ENCODE measurements at places on chromosomes 2 and 18. TPM values are rescaled to one million over a fixed set of nuclear protein-coding genes. Genes with fewer than 3 reads are reported as not detected.

Gene UGT1A10
- 0.13 TPM for total RNA-seq

Gene SLC11A1
- total RNA-seq: 1.6 TPM

Gene MBD2
- 34.7 TPM for total RNA-seq

Gene PLCD4
- total RNA-seq: 0.46 TPM

- no peak for ATAC-seq
Measured at GRCh38 chr2:200453853-200454534, 55.9 kb downstream of the KCTD18 start.

DNA sequence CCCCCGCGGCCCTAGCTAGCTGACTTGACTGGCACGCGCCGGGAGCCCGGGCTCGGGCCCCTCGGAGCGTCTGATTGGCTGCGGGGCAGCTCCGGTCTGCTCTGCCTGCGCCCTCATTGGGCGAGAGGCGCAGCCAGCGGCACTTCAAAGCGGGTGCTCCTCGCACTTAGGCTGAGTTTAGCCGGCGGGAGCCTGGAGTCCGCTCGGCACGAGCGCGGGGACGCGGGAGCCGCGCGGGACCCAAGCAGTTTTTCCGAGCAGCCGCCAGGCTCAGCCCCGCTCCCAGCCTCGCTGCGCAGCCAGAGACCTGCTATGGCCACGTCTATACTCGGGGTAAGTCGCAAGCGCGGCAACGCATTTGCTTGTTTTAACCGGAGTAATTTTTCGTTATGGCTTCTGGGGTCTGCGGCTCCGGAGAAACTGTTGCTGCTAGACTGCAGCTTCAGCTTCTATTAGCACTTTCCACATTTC, at the start of gene SP9:
TSS of gene SP9 (plus strand) at position 174 of the 471 bp plus-strand sequence. CDS start at position 313, 139 bp downstream.
- peak; percentile 59 for ATAC-seq

DNA sequence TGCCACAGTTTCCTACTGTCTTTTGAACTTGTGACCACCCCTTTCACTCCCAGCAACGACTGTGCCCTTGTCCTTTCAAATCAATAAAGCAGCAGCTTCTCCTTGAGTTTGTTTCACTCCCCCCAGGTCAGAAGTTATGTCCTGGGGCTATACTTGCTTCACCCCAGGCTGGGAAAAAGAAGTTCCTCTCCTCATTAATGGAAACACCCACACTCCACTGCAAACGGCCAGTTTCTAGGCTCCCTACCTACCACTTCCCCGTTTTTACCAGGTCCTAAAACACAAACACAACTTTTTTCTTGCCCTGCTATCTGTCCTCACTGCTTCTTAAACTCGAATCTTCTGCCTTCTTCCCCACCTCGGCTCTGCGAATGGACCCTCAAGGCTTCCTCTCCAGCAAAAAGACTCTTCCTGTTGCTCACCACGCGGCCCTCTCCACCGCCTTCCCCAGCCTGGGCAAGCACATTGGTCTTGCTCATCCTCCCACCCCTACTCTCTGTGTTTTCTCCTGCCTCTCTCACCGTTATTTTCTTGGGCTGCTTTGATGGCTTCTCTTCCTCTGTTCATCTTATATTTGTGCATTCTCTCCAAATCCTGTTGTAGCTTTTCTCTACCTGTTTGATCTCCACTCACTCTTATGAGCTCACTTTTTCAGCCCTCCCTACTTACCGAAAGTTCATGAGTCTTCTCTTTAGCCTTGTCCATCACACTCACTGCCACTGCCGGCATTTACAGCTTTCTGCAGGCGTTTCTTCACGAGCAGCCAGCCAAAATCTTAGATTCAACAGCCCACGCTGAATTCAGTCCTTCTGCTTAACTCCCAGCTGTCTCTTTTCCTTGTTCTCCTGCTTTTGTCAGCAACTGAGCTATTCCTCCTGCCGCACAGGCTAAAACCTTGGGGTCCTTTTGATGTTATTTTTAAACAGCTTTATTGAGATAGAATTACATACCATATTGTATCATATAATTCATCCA, 7.0 kb upstream of the SP5 start:
- ATAC-seq: no peak

GRCh38 chr18:24427484-24427883, 1.0 kb downstream of the IMPACT start:
- peak; percentile 14 for ATAC-seq

DNA sequence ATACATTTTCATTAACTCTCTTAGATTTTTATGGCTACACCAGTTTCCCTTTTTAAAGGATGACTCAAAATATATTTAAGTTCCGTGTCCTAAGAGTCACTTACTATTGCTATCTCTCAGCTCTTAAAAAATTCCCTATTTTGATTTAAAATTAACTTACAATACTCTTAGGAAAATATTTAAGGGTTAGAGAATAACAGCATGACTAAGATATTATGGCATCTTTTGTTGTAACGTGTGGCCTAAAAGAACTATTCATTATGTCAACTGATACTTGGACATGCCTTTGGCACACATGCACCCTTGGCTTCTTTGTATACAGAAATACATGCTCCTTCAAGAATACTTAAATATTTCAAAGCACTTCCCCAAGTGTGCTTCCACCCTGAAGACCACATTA, 42.3 kb downstream of the SCN3A start:
- no peak for ATAC-seq

GRCh38 chr2:598058-598802, 79.0 kb downstream of the TMEM18 start:
- ATAC-seq: no peak

- no peak for ATAC-seq
Measured at GRCh38 chr2:158134655-158135054, 33.0 kb downstream of the UPP2 start.

DNA sequence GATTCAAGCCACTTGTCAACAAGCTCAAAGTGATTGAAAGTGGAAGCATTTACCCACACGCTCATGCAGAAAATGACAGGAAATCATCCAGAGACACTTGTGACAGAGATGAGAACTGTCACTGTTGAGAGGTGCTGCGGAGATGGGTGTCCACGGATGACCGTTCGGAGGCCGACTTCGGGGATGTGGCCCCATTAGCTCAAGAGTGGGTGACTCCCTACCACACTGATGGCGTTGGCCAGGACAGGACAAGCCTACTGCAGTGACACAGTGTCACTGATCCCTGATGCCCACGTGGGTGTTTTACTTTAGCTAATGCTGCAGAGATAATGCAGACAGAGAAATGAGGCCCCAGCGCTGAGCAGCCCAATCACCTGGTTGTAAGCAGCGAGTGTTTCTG, 81.5 kb upstream of the YWHAQ start:
- ATAC-seq: no peak

All from motor neuron (in vitro differentiated cells).